ENCODE measurements at places on chromosomes 1 and 21.

DNA sequence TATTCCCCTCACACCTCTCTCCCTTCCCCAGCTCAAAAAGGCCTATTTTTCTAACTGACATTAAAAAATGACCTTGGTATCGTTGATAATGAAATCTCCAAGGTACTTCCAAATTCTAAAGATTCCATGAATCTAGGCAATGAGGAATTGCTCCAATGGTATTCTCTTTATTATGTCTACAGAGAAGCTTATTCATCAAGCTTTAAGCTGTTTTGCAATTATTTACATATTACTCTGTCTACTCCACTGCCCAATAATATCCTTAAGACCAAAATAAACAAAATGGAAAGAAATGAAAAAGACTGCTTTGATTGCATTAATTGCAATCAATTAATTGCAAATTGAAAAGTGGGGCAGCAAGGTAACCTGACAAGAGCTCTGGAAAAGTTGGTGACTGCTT lies 7.9 kb downstream of the PLPP3 start:
- DNase-seq = no peak

GRCh38 chr1:238753252-238753651 lies 633.1 kb upstream of the CHRM3 start:
- no peak for DNase-seq

DNA sequence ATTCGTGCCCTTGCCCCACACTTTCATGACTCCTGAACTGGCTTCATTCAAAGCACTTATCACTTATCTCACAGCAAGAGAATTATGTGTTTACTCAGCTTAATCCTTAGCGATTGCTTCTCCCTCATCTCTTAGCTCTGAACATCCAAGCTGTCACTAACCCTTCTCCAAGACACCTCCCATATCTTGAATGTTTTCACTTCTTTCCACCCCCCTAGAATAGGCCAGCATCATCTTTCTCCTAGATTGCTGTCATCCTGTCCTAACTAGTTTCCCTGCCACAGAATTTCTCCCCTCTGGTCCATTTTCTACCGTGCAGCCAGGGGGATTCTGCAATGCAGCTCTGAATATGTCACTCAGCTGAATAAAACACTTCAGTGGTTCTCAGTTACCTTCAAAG lies 68.6 kb upstream of the SPATA6 start:
- no peak for DNase-seq

- DNase-seq = no peak
These were observed 4.2 kb downstream of the TENT5C start for GRCh38 chr1:117610036-117610435.

GRCh38 chr1:221865808-221866207 lies 123.9 kb upstream of the DUSP10 start:
- peak; percentile 30 for DNase-seq

- DNase-seq = no peak
These were observed 160.7 kb upstream of the KLHDC7A start for GRCh38 chr1:18320051-18320450.

- no peak for DNase-seq
These were observed 75.7 kb upstream of the LAMC2 start for GRCh38 chr1:183110326-183110880.

DNA sequence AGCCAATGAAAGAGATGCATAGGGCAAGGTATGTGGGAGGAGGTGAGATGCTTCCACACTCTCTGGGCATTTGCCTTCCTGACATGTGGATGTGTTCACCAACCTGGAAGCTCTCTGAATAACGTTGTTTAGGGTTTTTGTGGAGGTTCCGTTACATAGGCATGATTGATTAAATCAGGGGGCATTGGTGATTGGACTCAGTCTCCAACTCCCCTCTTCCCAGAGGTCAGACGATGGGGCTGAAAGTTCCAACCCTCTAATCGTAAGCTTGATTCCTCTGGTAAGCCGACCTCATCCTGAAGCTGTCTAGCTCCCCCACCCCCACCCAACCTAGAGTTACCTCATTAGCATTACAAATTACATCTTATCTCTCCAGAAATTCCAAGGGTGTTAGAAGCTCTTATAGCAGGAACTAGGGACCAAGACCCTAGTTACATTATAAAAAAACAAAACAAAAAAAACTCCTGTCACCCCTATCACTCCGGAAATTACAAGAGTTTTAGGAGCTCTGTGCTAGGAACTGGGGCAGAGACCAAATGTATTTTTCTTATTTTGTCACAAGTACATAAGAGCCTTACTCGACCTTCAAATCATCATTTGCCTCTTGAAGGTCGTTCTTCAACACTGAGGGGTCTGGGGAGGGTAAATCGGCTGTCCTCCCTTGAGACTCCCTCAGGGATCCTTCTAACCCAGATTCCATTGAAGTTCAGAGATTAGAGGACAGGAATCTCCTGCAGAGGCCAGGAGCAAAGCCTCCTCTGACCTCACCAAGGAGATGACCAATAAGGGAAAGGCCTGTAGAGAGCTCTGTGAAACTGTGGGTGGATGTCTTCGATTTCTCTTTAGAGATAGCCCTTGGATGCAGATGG lies 58.2 kb downstream of the DNTTIP2 start:
- DNase-seq = no peak

DNA sequence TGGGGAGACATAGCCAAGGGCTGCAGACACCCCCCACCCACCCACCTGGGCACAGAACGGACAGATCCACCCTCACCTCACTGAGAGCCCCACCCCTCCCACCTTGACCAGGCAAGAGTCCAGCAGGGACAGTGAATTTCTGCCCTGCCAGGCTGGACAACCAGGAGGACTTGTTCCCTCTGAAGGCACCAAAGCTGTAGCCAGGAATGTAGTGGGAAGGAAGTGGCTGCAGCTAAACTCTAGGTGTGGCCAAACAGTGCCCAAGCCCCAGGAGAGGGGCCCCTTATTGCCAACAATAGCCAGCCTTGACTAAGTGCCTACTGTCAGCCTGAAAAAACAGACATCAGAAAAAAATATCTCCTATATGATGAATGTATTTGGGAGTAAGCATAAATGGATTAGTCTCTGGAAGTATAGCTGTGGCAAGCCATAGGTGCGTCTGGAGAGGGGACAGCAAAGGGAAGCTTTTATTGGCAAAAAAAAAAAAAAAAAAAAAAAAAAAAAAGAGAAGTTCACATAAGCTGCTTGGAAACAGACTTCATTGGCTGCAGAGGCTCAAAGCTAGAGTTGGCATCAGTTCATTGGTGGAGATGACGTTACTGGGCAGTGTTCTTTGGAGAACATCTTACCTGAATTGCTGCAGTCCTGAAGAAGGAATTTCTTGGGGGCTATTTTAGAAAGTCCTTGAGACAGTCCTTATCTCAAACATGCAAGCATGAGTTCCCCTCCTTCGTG lies 64.1 kb upstream of the TMEM51 start:
- peak; percentile 17 for DNase-seq

GRCh38 chr1:145926686-145927062 lies 610 bp downstream of the RBM8A start:
- DNase-seq = no peak

DNA sequence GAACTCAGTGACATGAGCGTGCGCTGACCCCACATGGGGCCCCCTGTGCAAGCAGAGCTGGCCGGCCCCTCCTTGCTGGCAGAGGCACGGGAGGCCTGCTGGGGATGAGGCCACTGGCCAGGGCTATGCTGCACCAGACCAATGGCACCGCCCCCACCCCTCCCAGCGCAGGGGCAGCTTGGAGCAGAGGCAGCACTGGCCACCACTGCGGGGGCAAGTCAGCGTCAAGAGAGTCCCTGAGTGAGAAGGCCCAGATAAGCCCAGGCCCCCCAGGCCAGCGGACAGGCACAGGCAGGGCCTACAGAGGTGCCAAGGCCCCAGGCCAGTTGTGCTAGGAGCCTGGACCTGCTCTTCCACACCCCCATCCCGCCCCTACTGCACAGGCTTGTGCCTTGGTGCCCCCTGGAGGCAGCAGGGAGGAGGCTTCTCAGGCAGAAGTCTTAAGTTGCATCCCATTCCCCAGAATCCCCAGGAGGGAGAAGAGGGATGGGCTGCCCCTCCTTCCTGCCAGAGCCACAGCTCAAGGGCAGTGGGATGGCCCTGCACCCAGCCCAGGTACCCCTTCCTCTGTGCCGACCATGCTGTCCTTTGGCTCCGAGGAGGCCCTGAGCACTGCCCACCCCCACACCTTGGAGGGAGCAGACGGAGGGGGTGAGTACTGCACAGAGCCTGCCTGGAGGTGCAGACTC lies 35.8 kb downstream of the EPHX1 start:
- peak; percentile 80 for DNase-seq

DNA sequence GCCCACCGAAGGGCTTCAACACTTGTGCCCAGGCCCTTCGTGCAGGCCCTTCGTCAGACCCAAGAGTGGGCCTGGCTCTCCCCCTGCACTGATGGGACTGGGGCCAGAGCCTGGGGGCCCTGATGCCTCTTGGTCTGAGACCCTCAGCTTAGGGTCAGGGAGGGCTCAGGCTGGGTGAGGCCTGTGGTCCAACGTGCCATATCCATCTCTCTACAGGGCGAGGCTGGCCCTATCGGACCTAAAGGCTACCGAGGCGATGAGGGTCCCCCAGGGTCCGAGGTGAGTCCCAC lies 15.6 kb downstream of the COL6A1 start:
- no peak for DNase-seq

GRCh38 chr1:116234429-116234828 lies 123.2 kb downstream of the MAB21L3 start:
- no peak for DNase-seq

- DNase-seq = no peak
These were observed 35.9 kb downstream of the FCER1A start for GRCh38 chr1:159338018-159338417.

GRCh38 chr1:90969241-90969640 lies 52.6 kb downstream of the ZNF644 start:
- no peak for DNase-seq

- DNase-seq = no peak
These were observed 47.7 kb downstream of the CENPF start for GRCh38 chr1:214650664-214651063.

DNA sequence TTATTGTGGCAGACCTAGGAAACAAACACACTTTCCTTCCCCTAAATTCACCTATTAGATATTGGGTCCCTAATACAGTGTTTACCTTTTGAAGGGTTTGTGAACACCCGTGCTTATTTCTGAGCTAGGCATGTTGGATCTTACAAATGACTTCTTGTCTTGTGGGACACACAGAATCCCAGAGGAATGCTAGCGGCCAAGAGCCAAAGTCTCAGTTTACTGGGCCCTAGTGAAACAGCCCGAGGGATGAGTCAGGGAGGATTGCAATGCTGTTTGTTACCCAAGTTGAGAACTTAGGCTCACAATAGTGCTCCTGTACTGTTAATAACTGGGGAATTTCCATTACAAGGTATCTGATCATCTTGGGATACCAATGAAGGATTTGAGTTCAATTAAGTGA lies 100.1 kb upstream of the AKT3 start:
- peak; percentile 94 for DNase-seq

DNA sequence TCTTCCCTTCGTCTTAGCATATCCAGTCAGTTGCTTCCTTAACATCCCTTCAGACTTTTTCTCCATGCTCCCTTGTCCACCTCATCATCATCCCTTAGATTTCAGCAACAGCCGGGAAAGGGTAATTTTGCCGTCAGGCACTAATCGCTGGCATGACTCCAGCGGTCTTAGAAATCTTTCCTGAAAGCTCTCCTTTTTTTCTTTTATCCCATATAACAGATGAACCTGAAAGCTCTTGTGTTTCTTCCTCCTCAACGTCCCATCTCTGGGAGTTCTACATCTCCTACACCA lies 10.4 kb upstream of the BOLA1 start:
- DNase-seq = no peak

GRCh38 chr1:154989195-154989860 lies 4.1 kb upstream of the LENEP start:
- DNase-seq = no peak

GRCh38 chr21:46392921-46393320 lies 65.8 kb upstream of the DIP2A start:
- peak; percentile 41 for DNase-seq

- no peak for DNase-seq
These were observed 23.6 kb downstream of the GNPAT start for GRCh38 chr1:231264642-231265041.

All from iris pigment epithelial cell (primary cell).